ENCODE measurements at places on chromosomes 6 and 20. TPM values are rescaled to one million over a fixed set of nuclear protein-coding genes. Genes with fewer than 3 reads are reported as not detected.

The DEFB110 gene
- not detected for total RNA-seq

- H3K4me3 ChIP-seq = no peak overlapping the region
- H3K27me3 ChIP-seq = no peaks in the 10 kb centered on the region
- no peaks in the 10 kb centered on the region for H3K36me3 ChIP-seq
- peak; percentile 88 for DNase-seq
Measured at GRCh38 chr6:35725721-35726438, 11.0 kb upstream of the ARMC12 start.

The UNC5CL gene
- under 0.01 TPM for total RNA-seq

The MAPK13 gene
- 4.3 TPM for total RNA-seq

The PLA2G7 gene
- 0.36 TPM for total RNA-seq

The NTSR1 gene
- total RNA-seq = not detected

DNA sequence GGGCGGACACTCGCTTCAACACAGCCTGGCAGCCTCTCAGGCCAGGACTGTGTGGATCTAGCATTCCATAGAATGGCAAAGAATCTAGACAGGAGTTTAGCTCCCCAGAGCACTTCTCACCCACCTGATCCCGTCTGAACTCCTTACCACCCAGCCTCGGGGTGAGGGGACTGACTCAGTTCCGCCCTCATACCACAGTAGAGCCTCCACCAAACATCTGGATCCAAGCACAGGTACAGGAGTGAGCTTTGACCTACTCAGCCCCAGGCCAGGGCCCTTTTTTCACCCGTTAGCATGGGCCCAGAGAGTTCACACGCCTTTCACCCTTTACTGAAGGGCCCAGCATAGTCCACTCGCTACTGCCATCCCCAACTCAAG, 715 bp downstream of the PSMF1 start:
- H3K36me3 ChIP-seq = peaks cover 3% of the 10 kb centered on the region
- H3K4me1 ChIP-seq = peaks cover 40% of the 10 kb centered on the region
- peak overlapping the region; percentile 99 for H3K4me3 ChIP-seq
- H3K27me3 ChIP-seq = no peaks in the 10 kb centered on the region

The PKIB gene
- 3.5 TPM for total RNA-seq

Measured in osteoblast (primary cell).